Activated CD8-positive, alpha-beta T cell treated with anti-CD3 and anti-CD28 coated beads for 36 hours (primary cell): ENCODE measurements at places on chromosomes 6 and 20.

DNA sequence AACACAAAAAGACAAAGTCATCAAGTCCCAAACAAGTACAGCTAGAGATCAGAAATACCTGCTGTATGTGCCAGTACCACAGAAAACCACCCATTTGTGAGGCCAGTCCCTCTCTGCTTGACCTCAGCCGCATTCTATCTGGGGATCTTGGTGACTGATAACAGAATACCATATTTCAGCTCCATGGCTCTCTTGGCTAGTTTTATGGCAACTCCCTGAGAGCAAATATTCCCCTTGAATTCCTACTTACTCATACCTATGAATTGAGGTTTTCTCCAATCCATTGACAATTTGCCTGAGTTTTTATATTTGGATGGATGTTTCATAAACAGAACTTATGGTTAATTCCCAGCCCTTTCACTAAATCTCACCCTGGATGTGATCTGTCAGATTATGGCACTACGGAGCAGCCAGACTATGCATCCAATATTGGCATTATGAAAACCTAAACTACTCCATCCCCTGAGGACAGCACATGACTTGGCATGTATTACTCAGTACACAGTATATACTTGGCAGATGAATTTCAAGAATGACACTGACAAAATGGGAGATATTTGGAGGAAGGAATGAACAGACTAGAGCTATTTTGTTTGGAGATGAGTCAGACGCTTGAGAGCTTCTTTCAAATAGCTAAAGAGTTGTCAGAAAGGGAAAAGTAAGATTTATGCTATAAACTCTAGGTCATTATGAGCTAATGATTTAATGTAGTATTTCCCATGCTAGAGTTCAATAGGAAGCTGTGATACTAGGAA lies 95.7 kb downstream of the PRDM1 start:
- no peak for DNase-seq

- peak; percentile 37 for DNase-seq
These were observed 504 bp downstream of the SNTA1 start for GRCh38 chr20:33443006-33443511.

DNA sequence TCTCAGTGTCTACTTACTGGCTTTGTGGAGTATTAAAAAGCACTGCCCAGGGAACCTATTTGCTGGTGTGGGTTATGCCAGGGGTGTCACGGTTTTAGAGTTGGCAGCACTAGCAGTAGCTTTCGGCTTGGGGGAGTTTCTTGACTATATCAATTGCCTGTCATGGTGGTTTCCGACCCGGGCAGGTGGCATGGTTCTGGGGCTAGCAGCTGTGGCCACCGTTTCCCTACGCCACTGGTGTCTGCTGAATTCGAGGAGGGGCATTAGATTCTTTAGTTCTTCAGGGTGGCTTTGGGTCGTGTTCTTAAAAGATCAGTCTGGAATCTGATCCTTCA lies 55.6 kb upstream of the FOXC1 start:
- peak; percentile 5 for DNase-seq

DNA sequence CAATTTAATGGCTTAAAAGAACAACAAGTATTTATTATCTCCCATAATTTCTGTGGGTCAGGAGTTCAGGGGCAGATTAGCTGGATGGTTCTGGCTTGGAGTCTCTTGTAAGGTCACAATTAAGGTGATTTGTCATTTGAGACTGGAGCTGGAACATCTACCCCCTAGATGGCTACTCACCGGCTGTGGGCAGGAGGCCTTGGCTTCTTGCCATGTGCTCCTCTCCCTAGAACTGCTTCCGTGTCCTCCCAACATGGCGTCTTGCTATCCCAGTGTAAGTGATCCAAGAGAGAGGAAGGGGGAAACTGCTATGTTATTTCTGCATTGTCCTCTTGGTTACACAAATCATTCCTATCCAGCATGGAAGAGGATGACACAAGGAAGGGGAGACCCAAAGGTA lies 210.2 kb upstream of the ECI2 start:
- no peak for DNase-seq

DNA sequence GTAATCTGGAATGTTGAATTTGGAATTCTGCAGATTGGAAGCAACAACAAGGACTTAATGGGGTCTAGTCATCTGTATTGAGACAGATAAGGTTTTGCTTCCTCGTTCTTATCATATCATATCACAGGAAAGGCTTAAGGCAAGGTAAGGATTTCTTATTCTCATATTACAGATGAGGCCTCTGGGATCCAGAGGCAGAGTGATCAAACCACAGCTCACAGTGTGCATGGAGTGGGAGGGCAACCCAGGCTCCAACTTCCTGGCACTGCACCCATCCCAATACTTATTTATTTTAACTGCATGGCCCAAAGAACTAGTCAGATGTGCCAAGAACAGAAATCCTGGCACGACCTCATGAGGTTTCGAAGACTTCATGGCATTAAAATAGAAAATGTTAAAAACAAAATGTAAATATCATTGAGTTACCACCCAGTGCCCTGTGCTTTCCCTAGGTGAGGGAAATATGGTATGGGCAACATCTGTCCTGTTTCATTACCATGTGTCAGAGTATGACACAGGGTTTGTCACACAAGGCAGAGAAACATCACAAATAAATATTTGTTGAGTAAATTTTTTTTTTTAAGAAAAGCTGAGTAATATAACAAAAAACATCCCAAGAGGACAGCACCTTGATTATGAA lies 191.9 kb downstream of the ISM1 start:
- no peak for DNase-seq

DNA sequence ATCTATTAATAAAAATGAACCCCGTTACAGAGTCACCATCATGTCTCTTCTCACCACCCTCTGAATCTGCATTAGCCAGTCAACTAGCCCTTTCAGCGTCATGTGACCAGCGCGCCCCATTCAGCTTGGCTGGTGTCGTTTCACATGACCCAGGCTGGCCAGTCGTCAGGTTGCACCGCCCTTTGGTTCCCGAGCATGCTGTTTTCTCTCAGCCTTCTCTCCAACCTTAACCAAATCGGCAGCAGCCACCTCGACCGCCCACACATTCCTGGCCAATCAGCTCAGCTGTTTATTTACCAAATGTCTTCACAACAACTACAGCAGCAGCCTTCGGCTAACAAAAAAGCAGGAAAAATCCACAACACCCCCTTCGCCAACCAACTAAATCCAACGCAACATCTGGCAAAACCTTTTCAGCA lies 5.6 kb downstream of the SRSF3 start:
- peak; percentile 91 for DNase-seq

GRCh38 chr20:23544133-23544532 lies 24.2 kb downstream of the CST9L start:
- DNase-seq = no peak

DNA sequence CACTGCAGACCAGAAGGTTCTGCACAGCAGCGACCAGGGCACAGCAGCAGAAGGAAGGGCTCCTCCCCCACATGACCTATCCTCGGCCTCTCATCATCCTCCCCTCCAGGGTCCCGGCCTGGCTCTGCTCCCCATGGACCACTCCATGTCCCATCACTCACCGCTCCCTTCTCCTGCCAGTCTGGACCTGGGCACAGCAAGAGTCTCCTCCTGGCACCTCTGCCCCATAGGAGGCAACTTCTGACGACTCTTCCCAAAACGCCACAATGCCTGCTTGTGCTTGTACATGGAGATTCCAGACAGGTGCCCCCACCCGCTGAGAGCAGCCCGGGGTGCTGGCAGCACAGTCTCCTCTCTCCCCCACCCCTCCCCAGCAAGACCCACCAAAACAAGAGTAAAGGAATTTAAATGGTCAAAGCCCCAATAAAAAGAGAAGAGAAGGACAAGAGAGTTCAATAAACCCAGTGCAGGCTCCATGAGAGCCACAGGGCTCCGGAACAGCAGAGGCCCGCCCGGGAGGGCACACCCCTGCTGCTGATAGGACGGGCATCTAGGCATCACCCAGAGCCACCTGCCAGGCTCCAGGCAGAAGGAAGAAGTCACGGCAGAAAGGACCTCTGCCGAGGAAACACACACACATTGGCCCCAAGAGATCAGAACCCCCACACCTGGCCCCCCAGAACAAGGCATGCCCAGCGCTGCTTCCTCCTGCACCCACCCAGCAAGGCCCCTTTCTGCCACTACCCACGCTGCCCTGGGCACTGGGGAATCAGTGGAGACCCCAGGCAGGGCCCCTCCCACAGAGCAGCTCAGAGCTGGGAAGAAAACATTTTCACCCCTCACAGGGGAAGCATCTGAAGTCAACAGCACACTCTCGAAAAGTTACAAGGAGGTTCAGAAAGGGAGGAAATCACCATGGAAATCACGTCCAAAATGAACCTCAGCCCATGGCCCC lies 15.2 kb downstream of the TAF4 start:
- DNase-seq = no peak

- no peak for DNase-seq
These were observed 109.0 kb downstream of the DTNBP1 start for GRCh38 chr6:15553736-15554294.

DNA sequence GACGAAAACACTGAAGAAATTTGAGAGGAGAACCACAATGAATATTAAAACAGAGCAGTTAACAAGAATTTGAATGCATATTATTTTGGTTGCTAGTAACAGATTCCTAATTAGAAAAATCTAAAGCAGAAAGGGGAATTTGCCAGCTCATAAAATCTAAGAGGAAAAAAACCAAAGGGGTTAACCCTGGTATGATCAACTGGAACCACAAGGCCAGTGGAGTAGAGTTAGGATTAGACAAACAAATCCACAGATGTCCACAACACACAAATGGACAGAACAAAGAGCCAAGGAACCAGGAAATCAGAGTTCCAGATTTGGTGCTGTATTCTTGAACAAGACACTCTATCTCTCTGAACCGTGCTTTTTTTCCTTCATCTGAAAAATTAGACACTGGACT lies 195.0 kb downstream of the TASP1 start:
- no peak for DNase-seq

DNA sequence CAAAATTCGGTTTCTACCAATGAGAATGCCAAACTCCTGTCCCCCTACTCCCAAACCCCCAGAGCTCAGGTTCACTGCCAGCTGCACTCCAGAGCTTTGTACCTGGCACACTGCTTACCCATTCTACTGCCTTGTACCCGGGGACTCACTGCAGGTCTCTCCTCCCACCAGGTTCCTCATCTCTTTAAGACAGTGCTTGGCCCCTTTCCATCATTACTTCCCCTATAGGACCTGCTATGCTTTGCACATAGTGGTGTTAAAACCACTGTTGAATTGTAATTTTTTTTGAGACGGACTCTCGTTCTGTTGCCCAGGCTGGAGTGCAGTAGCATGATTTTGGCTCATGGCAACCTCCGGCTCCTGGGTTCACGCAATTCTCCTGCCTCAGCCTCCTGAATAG lies 25.9 kb downstream of the LYRM4 start:
- DNase-seq = no peak

GRCh38 chr6:48222241-48222640 lies 111.2 kb upstream of the PTCHD4 start:
- no peak for DNase-seq

DNA sequence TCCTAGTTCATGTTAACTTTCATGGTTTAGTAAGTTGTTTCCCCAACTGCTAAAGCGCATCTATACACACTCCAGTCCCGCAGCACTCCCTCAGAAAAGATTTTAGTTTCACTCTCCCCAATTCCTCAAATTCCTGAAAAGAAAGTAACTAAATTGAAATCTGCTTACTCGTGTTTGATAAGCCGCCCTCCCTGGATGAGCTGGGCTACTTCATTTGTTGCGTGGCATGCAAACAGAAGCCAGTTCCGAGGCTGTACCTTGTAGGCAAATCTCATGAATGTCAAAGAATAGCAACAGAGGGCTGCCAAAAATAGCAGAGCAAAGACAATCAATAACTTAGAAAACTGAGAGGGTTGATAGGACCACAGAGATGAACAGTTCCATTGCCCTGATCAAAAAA lies 16.9 kb downstream of the MPC1 start:
- no peak for DNase-seq

GRCh38 chr6:17494177-17494576 lies 100.8 kb downstream of the CAP2 start:
- no peak for DNase-seq

DNA sequence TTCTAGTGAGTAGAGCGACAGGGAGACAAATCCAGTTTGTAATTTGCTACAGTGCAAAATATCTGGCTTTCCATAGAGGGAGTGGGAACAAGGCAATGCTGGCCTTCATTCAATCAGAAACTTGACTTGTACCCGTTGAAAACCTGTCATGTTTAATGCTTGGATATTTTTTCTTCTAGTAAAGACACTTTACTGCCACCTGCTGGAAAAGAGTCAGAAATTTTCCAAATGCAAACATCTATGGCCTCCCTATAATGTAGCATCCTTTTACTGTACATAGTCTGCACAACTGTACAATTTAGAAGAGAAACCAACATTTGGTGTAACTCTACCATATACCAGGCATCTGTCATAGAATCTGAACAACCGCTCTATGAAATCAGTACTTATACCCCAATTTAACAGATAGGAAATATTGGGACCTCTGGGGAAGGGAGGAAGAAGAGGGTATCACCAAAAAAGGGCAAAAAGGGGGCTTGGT lies 16.7 kb upstream of the TBC1D20 start:
- DNase-seq = peak; percentile 38

DNA sequence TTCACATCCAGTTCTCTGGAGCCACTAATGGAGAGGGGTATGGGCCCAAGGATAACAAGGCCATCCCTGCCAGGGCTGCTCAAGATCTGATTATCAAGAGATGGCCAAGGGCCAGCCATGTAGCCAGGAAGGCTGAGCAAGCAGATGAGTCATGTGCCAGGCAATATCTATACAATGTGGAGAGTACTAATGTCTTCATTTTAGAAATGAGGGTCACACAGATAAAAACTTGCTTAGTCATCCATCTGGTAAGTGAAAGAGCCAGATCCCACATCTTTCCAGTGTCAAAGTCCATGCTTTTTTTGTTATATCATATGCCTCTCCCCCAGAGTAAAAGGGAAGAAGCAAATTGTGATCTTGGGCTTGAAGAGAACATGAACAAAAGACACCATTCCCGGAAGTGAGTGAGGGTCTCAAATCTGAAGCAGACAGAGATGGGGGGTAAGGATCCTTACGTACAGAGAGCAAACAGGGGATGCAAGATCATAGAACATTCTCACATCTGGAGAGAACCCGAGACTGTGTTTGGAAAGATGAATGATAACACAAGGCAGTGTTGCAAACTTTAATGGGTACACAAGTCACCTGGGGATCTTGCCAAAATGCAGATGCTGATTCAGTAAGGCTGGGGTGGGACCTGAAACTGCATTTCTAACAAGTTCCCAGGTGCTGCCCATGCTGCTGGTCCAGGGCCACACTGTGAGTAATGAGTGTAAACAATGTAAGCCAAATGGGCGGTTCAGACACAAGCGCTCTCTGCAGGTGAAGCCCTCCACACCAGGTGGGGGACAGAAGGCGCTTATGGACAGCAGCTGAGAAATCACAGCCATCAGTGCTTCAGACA lies 20.0 kb upstream of the GSTA3 start:
- DNase-seq = no peak

GRCh38 chr20:19095762-19096161 lies 116.7 kb upstream of the SLC24A3 start:
- no peak for DNase-seq

DNA sequence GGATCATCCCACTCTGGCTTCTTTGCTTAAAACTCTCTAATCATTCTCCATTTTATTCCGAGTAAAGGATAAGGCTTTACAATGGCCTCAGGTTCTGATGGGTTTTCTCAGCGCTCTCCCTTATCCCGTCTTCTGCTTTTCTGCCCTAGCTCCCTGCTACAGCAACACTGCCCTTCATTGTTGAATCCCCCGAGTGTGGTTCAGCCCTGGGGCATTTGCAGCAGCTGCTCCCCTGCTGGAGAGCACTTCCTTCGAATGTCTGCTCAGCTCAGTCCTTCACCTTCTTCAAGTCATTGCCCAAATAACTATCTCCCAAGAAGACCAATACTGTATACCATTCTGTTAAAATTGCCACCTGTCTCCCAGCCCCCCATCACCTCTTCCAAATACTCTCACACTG lies 111.8 kb downstream of the TBXT start:
- no peak for DNase-seq

- DNase-seq = peak; percentile 66
These were observed 18.2 kb upstream of the MYB start for GRCh38 chr6:135162678-135163439.
